Adrenal gland (tissue), 19 donors: ENCODE measurements at places on chromosomes 5 and 9. TPM values are rescaled to one million over a fixed set of nuclear protein-coding genes. Genes with fewer than 3 reads are reported as not detected.

The LMAN2 gene
- 97.4 TPM for polyA plus RNA-seq

The AKNA gene
- polyA plus RNA-seq = 4.8 TPM

DNA sequence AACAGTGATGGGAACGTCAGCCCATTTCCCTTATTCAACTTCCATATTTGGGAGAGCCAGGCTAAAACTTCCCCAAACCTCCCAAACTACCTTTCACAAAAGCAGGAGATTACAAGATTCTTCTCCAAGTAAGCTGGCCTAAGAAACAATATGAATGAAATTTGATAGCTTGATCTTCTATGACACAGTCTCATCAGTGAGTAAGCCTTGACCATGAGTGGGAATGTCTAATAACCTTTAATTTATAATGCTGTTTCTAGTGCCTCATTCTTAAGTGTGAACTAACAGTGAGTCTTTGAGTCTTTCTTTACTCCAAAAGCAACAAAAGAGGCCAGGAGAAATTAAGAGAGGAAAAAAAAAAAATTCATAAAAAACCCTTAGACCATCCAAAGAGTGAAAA, 1379.9 kb downstream of the EFNA5 start:
- no peak for DNase-seq

DNA sequence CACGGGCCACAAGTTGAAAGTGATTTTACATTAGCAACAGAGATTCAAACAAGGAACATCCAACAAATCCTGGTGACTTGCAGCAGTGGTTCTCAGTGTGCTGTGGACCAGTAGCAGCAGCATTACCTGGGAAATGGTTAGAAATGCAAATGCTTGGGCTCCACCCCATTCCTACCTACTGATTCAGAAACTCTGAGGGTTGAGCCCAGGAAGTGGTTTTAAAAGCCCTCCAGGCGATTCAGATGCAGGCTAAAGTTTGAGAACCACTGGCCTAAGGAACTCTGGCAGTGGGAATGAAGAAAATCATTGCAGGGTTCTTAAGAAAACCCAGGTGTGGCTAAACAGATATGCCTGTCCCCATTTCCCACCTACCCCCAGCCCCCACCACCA, 398.8 kb downstream of the ENC1 start:
- DNase-seq = no peak

- DNase-seq = no peak
Observed at GRCh38 chr9:104586496-104587180, 12.6 kb downstream of the OR13C5 start.

GRCh38 chr9:99948482-99948881, 42.0 kb downstream of the STX17 start:
- DNase-seq = no peak

The TAL2 gene
- not detected for polyA plus RNA-seq

DNA sequence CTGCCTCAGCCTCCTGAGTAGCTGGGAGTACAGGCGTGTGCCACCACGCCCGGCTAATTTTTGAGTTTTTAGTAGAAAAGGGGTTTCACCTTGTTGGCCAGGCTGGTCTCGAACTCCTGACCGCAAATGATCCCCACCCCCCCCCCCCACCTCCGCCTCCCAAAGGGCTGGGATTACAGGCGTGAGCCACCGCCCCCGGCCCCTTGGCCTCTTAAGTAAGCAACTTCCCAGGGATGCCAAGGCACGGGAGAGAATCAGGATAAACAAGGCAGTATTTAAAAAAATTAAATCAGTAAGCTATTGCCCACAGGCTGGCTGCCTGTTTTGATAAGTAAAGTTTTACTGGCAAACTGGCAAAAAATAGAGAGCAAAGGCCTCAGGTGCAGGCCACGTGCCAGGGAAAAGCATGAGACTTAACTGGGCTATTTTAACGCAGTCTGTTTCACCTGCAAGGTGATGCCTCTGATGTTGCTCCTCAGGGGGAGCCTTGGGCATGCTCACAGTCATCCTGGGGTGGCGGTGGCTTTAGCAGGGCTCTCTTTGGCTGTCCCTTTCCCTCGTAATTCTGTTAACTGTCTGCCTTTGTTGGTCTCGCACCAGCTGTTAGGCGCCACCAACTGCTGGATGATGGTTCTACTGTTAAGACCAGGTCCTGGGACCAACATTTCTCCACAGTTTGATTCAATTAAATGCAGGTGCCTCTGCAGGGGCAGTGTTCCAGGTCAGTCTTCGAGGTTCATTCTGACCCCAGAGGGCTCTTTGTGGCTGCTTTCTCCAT, 19.4 kb upstream of the RNF130 start:
- DNase-seq = peak; percentile 48

- no peak for DNase-seq
Observed at GRCh38 chr5:15283076-15283475, 216.9 kb upstream of the FBXL7 start.

DNA sequence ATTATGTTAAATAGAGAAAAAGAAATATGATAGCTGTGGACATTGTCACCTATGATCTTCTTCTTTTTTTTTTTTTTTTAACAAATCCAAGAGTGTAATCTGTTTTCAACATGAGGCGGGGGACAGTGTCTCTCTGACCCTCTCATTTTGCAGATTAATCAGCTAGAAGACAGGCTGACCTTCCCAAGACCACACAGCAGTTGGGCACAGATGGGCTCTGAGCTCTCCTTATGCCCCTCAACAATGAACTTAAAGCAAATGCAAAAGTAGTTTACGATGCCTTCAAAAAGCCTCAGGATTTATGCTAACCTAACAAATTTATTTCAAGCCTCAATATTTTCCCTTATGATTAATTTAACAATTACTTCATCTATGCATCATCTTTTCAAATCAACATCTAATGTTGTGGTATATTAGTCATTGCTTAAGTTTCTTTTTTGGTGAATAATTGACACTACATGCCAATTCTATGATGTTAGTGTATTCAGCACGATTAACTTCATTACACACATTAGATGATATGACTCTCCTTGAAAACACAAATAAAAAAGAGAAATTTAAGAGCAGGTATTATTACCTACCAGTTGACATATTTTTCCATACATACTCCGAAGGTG, 7.4 kb downstream of the NFIL3 start:
- DNase-seq = no peak

The TRPM6 gene
- 0.16 TPM for polyA plus RNA-seq

DNA sequence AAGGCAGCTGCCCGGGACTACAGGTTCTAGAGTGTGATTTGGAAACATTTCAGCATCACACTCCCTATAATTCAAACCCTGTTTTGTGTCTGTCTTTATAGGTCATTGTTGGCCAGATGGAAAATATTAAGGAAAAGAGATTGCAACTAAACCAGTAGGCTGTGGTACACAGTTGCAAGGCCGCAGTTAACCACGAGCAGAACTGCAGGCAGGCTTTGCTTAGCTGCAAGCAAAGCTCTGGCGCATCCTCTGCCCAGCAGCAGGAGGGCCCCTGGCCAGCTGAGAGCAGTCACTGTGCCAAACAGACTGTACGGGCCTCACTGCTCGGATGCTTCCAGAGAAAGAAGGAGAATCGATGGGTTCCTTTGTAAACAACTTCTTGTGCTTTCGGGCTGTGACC, 204.5 kb downstream of the DENND1A start:
- no peak for DNase-seq

DNA sequence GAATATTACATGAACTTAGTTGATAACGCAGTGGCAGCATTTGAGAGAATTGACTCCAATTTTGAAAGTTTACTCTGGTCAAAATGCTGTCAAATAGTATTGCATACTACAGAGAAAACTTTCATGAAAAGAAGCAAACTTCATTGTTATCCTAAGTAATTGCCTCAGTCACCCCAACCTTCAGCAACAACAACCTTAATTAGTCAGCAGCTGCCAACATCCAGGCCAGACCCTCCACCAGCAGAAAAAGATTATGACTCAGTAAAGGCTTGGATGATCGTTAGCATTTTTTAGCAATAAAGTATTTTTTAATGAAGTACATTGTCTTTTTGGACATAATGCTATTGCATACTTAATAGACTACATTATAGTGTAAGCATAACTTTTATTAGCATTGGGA, 40.8 kb upstream of the SPDL1 start:
- DNase-seq = no peak

The PCDHA3 gene
- 1.1 TPM for polyA plus RNA-seq

- DNase-seq = no peak
Observed at GRCh38 chr5:179411161-179411841, 66.0 kb upstream of the ADAMTS2 start.

The SLC25A2 gene
- 0.07 TPM for polyA plus RNA-seq

DNA sequence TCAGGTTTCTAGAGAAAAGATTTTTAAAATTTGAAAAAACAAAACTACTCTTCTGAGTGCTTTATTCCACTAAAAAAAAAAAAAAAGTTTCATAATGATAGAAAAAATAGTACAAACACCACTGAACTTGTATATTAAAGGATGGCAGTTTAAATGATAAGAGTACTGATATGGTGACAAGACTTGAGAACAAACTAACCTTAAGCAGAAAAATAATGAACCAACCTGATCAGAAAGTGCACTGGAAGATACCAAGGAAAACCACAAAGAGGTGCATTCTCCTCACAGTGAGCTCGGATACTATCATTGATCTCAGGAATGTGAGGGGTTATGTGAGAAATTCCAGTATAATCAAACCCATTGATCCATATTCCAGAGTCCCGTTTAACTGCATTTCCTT, 34.3 kb downstream of the ERMP1 start:
- no peak for DNase-seq

- DNase-seq = no peak
Observed at GRCh38 chr5:125052584-125052983, 306.1 kb upstream of the ZNF608 start.
